Right cardiac atrium (tissue), 5 donors: ENCODE measurements at places on chromosomes 11 and 22. TPM values are rescaled to one million over a fixed set of nuclear protein-coding genes. Genes with fewer than 3 reads are reported as not detected.

The PTPRCAP gene
- polyA plus RNA-seq = 1.6 TPM

The BTBD18 gene
- 0.02 TPM for polyA plus RNA-seq

The SYT12 gene
- polyA plus RNA-seq = 0.18 TPM

The PKP3 gene
- 0.36 TPM for polyA plus RNA-seq

The UBQLN3 gene
- 0.05 TPM for polyA plus RNA-seq

The ARHGAP42 gene
- 4.5 TPM for polyA plus RNA-seq

The AIFM3 gene
- polyA plus RNA-seq = 1.4 TPM

The CST6 gene
- polyA plus RNA-seq = 2.1 TPM

The GAB4 gene
- not detected for polyA plus RNA-seq

The CELSR1 gene
- 5.6 TPM for polyA plus RNA-seq

The OR1S2 gene
- not detected for polyA plus RNA-seq

The TST gene
- polyA plus RNA-seq = 67.9 TPM

The FAM111B gene
- 0.05 TPM for polyA plus RNA-seq

The SLC35E4 gene
- polyA plus RNA-seq = 2.9 TPM

The C11orf97 gene
- not detected for polyA plus RNA-seq

The OR5M8 gene
- not detected for polyA plus RNA-seq

The GGTLC3 gene
- not detected for polyA plus RNA-seq

The DDIAS gene
- 0.20 TPM for polyA plus RNA-seq

The CCDC15 gene
- 0.09 TPM for polyA plus RNA-seq

The TRPC6 gene
- 0.20 TPM for polyA plus RNA-seq

The CRYBB2 gene
- not detected for polyA plus RNA-seq

The HORMAD2 gene
- polyA plus RNA-seq = not detected

The TXNRD2 gene
- 32.9 TPM for polyA plus RNA-seq

The GLB1L2 gene
- 0.61 TPM for polyA plus RNA-seq

The OR5I1 gene
- polyA plus RNA-seq = not detected

The KLHL22 gene
- polyA plus RNA-seq = 19.1 TPM

The PSMA1 gene
- 145 TPM for polyA plus RNA-seq

The SERHL2 gene
- polyA plus RNA-seq = 4.8 TPM

The ARVCF gene
- polyA plus RNA-seq = 21.7 TPM

The TECTA gene
- 2.1 TPM for polyA plus RNA-seq

The SAMM50 gene
- 48.0 TPM for polyA plus RNA-seq

The APOL5 gene
- 0.14 TPM for polyA plus RNA-seq

The NLRP14 gene
- polyA plus RNA-seq = 0.05 TPM

The APOBEC3F gene
- 14.9 TPM for polyA plus RNA-seq
